ENCODE measurements at places on chromosomes 1 and 21.

- no peak for DNase-seq
Measured at GRCh38 chr1:207047505-207047904, 3.5 kb downstream of the YOD1 start.

- peak; percentile 51 for DNase-seq
Measured at GRCh38 chr1:116693759-116694480, 26.4 kb upstream of the IGSF3 start.

DNA sequence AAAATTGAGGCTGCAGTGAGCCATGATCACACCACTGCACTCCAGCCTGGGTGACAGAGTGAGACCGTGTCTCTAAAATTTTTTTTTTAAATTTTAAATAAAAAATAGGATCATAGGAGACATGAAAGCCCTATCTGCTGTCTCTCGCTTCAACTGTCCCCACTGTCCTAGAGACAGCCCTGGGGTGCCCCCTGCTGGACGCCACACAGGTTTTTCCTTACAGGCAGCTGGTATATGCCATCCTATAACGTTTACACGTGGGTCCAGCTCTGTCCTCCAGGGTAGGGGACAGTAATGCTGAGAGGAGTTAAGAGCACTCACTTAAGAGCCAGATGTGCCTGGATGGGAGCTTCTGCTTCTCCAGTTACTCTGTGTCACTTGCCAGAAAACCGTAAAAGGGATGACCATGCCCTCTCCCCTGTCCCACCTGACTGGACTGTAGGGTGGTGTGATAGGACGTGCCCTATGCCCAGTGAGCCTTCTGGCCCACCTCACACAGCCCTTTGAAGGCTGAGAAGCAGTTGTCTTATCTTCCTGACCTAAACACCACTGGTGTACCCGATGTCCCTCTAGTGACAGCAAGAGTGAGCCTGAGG lies 8.5 kb downstream of the FBXO2 start:
- DNase-seq, result peak; percentile 61

GRCh38 chr1:212637902-212638301 lies 29.3 kb downstream of the ATF3 start:
- DNase-seq, result no peak

DNA sequence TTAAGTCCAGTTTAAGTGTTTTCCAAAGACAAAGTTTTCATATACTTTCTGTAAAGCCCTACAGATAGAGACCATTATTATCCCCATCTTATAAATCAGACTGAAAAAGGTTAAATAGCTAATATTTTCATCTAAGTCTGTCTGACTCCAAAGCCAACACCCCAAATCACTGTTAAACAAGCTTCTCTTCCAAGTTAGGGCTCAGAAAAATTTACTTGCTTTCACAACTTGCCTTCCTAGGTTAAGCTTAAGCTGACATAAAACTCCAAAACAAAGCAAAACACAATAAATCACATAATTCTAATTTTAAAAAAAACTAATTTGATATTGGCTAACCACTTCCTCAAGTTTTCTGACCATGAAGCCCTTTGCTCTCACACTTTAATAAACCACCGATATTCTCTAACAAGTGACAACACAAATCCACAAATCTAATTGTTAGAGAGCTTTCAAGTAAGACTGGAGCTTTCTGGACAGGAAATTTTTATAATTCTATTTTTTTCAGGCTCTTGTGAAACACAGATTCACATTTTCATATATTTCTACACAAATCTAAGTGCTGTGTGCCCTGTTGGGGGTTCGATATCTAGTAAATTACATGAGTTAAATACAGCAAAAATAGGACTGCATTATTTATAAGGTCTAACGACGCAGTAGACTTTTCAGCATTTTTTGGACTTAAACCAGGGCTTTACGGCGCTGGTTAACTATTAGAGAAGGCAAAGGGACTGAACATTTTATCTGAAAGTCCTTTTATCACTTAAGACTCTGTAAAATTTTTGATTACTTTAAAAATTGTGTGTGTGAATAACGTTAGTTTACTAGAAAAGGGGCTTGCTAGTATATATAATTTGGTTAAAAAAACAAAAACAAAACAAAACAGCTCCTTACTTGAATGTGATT lies 2.1 kb downstream of the GNG12 start:
- DNase-seq, result no peak

- no peak for DNase-seq
Measured at GRCh38 chr1:119347858-119348257, 20.7 kb upstream of the HAO2 start.

GRCh38 chr1:65804584-65804983 lies 11.9 kb downstream of the PDE4B start:
- DNase-seq, result no peak

DNA sequence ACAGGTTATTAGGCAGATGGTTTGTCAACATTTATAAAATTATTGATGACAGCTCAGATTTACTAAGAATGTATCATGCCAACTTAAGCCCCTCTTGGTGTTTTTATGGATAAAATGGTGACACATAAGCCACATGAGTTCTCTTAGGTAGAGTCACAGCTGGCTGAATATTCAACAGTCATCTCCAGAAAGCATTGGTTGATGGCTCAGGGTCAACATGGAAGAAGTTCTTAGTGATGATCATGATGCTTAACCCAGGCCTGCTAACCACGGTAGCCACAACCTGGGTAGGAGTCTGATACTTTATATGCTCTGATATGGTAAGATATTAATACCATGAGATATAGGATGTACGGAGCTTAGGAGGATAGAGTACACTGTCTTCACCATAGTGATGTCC lies 46.4 kb upstream of the SIPA1L2 start:
- DNase-seq, result no peak

- no peak for DNase-seq
Measured at GRCh38 chr1:37930246-37931101, 16.4 kb downstream of the INPP5B start.

DNA sequence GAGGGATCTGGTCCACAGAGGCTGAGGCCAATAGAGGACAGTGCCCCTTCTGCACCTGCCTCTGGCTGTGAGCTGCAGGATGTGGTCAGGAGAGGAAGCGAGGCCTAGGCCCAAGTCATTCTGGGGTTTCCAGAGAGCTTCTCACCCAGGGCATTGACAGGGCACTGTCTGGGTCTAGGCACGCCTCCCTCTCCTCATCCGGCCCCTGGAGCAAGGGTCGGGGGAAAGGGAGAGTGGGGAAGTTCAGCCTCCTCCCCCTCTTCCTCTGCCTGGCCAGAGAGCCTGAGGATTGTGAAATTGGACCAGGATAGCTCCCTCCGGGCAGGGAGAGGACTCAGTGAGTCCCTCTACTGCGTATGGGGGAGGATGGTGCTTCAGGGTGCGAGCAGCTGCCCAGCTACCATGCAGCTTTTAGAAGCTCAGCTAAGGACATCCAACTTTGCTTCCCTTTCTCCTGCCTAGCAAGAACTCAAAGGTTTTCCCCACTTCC lies 6.3 kb upstream of the INAVA start:
- no peak for DNase-seq

DNA sequence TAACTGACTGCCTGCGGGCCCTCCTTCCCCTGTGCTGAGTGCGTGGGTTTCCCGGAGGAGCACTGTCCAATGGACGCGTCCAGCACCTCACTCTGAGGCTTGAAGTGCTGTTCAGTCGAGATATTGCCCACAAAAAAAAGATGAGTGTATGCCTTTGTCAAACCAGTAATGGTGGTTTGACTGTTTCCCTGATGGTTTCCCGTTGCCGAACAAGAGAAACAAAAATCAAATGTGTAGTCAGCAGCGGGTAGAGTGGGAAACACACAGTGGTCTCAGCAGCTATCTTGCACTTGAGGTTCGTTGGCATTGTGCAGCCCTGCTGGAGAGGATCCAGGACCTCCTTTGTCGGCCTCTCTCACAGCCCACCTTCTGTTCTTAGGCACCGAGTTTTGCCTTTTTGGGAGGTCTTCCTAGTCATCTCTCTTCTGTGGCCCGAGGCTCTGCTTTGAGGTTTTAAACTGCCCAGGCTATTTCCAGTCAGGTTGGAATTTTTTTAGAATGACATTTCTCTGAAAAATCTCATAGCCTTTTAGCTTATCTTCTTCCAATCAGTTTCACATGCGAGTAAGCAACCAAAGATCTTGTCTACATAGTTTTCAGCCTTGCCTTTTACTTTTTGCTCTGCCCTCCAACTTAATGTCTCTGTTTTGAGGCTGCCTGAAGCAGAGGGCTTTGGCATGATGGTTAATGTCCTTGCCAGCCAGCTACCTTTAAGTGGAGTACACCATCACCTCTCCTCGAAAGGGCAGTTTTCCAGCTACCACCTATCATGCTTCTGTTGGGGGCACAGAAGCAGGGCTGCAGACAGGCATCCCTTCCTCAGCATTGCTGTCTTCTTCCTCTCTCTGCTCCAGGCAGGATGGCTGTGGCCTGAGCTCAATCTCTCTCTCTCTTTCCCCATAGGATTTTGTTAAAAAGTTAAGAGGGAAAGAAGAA lies 132.3 kb downstream of the URB2 start:
- no peak for DNase-seq

DNA sequence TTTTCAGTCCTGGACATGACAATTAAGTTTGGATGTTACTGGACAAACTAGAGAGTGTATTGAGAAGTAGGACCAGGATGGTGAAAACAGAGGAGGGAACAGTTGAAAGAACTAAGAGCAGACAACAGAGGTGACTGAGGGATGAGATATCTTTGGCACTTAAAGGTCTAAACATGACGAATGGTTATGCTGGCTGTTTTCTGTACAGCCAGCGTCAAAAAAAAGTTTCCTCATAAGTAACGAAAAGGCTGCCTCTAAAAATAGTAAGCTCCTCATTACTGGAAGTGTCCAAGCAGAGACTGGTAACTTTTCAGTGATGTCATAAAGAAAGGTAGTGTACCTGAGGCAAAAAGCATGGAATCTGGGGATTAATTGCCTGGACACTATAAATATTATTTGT lies 35.2 kb upstream of the AK4 start:
- no peak for DNase-seq

- DNase-seq, result no peak
Measured at GRCh38 chr1:212188599-212189351, 96.4 kb upstream of the PPP2R5A start.

DNA sequence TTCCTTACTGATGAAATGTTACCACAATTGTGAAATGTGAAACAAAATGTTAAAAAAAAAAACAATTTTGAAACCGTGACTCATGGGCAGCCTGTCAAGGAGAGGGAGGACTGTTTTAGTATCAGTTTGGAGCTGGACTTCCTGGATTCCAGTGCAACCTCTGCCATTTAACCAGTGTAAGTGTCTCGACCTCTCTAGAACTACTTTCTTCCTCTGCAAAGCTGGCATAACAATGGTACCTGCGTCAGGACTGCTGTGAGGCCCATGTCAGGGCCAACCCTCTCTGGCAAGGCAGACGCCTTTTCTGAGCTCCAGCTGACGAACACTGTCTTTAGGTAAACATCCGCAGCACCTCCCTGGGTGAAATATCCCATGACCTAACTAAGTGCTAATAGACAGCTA lies 20.9 kb downstream of the URB1 start:
- peak; percentile 83 for DNase-seq

DNA sequence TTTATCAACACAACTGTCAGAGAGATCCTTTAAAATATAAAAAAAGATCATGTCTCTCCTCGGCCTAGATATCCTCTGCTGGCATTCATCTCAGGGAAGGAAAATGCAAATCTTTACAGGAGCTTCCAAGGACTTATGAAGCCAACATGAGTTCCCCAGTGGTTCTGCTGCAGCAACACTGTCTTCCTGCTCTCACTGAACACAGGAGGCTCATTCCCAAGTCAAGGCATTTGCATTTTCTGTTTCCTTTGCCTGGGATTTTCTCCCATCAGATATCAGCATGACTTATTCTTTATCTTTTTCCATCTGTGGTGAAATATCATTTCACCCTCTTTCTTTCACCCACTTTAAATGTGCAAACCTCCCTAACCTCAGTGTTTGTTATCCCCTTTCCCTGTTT lies 513.8 kb upstream of the ZP4 start:
- DNase-seq, result no peak

GRCh38 chr1:221162939-221163338 lies 283.7 kb downstream of the HLX start:
- DNase-seq, result no peak

DNA sequence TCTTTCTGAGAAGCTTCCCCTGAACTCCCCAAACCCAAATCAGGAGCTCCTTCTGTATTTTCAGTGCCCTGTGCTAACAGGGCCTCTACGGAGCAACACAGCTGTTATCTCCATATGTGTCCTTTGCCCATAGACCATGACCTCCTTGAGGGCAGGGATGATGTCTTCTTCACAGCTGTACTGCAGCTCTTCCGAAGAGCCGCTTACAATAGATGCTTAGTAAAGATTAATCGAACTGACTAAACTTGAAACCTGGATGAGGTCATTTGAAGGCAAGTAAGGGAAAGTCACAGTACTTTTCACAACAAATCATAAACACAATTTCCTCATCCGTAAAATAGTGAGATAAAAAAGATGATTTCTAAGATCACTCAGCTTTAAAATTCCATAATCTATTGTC lies 4.4 kb upstream of the KCNN3 start:
- no peak for DNase-seq

DNA sequence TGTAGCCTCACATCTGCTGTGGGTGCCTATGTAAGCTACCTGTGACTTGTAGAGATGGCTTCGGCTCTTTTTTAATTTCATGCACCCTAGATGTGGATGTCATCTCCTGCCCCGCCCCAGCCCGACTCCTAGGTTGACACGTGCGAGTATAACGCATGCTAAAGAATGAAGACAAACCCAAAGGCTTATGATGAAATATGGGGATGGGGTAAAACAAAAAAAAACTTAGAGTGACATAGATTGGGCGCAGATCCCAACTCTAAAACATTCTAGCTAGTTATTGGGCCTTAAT lies 613 bp upstream of the ERO1B start:
- no peak for DNase-seq

DNA sequence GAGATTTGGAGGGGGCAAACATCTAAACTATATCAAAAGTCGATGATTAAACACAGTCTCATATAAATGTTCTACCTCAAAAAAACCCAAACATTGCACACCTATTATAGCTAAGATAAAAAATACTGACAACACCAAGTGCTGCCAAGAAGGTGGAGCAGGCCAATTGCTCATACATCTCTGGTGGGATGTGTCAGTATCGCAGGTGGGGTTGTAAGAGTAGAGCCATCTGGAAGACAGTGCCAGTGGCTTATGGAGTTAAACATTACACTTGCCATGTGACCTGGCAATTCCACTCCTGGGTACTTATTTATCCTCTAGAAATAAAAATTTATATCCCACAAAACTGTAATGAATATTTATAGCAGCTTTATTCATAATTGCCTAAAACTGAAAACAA lies 213.4 kb downstream of the DISC1 start:
- DNase-seq, result no peak

Data from fibroblast of the conjunctiva (primary cell).